ENCODE measurements at places on chromosomes 2 and 18.

GRCh38 chr2:113178891-113179290 is 5.1 kb downstream of the PSD4 start:
- DNase-seq: no peak

GRCh38 chr2:120289221-120289906 is 36.7 kb downstream of the RALB start:
- DNase-seq: no peak

DNA sequence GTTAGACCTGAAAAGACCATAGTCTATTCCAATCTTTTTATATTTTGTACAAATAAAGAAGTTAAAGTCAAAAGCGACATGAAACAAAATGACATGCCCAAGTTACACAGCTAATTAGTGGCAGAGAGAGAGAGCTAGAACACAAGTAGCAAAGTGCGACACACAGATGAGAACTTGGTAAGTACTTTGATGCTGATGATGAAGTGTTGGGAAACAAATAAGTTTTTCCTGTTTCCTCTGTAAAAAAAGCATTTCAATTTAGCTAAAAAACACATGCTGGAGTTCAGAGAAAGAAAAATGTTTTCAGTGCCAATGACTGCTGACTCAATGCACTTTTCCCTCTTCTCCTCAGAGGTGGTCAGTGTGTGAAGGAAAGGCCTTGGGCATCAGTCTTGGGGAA is 226.9 kb downstream of the PAX3 start:
- no peak for DNase-seq

DNA sequence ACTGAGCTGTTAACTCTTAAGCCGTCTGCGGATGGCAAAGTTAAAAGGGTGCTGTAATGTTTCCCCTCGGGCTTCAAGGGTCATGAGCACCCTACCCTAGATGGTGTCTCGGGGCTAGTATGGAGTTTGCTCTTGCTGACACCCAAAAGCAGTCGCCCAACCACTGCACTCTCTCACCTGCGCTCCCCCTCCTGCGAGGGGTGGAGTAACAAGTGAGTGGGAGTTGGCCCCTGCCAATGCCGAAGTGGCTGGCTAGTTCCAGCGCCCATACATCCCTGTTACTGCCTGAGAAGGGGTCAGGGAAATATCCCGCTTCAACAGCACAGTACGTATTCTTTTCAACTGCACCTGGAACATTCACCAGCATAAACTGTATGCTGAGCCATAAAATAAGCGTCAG is 47.5 kb downstream of the FAM117B start:
- no peak for DNase-seq

DNA sequence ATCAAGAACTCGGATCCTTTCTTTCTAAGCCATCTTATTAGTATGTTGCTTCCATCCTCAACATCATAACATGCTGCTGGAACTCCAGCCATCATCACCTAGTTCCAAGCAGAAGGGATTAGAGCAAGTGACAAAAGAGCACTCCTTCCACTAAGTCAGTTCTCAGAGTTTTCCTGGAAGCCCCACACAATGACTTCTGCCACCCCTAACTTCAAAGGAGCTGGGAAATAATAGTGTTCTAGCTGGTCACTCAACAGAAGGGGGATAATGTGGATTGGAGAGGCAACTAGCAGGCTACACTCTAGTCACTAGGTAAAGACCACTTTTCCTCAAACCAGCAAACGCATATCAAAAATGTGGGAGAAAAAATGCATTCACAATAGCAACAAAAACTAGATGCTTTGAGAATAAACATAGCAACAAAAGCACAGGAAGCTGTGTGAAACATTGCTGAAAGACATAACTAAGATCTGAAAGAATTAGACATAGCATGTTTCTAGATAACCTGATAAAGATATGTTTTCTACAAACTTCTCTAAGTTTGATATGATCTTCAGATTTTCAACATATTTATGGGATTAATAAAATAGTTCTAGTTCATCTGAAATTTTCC is 39.5 kb downstream of the COX7A2L start:
- no peak for DNase-seq

DNA sequence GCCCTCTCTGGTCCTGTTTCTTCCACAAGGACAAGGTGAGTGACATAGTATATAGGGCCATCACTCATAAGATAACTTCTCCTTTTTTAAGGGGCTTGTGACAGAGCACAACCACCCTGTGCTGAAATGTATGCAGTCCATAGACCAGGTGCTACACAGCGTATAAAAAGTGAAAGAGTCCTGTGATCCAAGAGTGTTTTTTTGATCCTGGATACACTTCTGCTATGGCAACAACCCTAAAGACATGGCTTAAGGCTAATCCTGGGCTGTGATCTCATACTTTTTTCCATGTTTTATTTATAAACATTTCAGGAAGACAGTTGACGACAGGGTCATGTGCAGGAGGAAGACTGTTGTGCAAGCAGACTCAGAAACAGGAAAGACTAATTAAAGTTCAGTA is 400.5 kb upstream of the TCF4 start:
- no peak for DNase-seq

DNA sequence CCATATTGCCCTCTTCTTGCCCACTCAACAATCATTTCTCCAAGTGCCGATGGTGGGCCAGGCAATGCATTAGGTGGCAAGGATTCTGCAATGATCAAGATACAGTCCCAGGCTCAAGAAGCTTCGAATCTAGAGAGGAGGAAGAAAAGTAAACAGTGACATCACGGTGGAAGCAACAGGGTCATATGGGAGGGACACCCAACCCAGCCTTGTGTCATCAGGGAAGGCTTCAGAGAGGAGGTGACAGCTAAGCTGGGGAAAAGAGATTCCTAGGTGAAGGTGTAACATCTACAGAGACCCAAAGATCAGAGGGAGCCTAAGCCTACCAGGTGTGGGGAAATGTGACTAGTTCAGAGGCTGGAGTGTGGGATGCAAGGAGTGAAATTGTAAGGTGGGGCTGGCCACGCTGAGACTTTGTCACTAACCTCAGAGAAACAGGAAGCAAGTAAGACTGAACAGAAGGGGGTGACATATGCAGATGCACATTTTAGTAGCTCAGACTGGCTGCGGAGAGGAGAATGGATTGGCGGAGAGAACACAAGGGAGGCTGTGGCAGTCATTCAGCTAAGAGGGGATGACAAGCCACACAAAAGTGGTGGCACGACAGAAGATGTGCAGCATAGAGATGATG is 104.9 kb downstream of the ANKRD44 start:
- no peak for DNase-seq

GRCh38 chr2:73028841-73029240 is 42.7 kb downstream of the SFXN5 start:
- DNase-seq: peak; percentile 73

GRCh38 chr2:193895226-193895625 is 1700.5 kb upstream of the TMEFF2 start:
- no peak for DNase-seq

DNA sequence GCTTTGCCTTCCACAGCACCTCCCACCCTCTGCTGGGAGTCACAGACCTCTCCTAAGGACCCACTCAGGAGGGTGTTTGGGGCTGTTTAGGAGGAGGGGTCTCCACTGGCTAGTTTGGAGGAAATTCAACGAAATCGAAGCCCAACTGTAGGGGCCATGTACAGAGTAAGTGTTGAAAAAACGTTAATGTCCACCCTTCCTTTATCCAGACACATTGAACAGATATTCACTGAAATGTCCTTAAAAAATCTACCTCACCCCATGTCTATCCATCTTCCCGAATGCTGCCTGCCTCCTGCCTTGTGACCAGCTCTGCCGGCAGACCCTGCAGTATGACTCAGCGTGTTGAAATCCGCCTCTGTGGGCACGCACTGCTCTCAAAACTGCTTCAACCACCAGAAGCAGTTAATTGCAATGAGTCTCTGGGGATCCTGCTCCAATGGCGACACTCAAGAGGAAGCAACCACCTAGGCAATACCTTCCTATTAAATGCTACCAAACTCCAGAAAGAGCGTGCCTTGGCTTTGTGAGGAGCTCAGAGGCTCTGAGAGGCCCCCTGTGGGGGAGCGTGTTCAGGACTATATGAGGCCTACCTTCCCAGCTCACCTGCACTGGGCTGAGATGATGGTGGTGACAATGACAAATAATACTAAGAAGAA is 61.4 kb upstream of the RTN4 start:
- DNase-seq: peak; percentile 89

GRCh38 chr18:62289047-62289446 is 36.1 kb upstream of the TNFRSF11A start:
- no peak for DNase-seq

DNA sequence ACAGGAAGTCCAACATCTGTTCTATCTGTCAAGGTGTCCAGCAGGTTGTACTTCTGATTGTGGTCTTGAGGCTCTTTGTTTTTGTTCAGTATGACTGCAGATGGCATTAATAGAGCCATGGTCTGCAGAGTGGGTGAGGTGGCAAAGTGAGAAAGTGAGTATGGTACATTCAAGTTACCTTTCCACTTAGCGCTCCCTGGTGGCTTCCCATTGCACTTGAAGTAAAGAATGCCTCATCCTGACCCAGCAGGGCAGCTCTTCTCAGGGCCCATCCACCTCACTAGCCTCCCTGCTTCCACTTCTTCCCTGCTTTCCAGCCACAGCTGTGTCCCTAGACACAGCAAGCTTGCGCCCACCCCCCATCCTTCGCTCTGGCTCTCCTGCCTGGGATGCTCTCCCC is 148.0 kb upstream of the ALPP start:
- no peak for DNase-seq

GRCh38 chr18:69956665-69957620 is 9.3 kb upstream of the CD226 start:
- DNase-seq: no peak

- DNase-seq: no peak
These were observed 11.3 kb upstream of the ARHGEF4 start for GRCh38 chr2:130825231-130825965.

- no peak for DNase-seq
These were observed 109.8 kb downstream of the AGAP1 start for GRCh38 chr2:235603659-235604058.

GRCh38 chr2:62292190-62292589 is 96.3 kb downstream of the B3GNT2 start:
- no peak for DNase-seq

- DNase-seq: no peak
These were observed 27.8 kb upstream of the RNF125 start for GRCh38 chr18:31990823-31991222.

GRCh38 chr2:175935289-175936181 is 66.5 kb downstream of the LNPK start:
- DNase-seq: no peak

DNA sequence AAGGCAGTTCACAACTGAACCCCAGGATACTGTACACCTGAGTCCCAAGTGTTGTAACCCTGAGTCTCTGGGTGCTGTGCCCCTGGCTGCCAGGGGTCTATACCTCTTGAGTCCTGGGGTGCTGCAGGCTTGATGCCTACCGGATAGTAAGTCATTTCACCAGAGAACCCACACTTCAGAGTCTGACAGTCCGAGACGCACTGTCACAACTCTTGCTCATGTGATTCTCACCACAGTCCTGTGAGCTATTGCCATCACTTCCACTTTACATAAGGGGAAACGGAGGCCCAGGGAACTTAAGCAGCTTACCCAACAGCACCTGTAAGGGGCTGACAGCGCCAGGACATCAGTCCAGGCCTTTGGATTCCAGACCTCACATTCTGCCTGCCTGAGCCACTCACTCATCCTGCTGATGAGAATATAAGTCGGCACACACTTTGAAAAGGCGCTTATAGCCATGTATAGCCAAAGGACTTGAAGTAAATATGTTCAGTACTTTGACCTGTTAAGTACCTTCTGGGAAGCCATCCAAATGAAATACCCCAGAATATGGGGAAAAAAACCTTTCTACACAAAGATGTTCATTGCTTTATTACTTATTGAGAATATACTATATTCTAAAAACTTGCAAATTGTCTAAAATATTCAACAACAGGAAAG is 180.7 kb upstream of the ID2 start:
- DNase-seq: no peak

GRCh38 chr2:121689356-121689755 is 40.1 kb upstream of the CLASP1 start:
- peak; percentile 28 for DNase-seq

DNA sequence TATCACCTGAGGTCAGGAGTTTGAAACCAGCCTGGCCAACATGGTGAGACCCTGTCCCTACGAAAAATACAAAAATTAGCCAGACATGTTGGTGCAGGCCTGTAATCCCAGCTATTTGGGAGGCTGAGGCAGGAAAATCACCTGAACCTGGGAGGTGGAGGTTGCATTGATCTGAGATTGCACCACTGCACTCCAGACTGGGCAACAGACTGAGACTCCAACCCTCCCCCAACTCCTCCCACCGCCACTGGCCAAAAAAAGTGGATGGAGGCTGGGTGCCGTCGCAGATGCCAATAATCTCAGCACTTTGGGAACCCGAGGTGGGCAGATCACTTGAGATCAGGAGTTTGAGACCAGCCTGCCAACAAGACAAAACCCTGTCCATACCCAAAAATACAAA is 10.1 kb upstream of the SPIRE1 start:
- DNase-seq: no peak

DNA sequence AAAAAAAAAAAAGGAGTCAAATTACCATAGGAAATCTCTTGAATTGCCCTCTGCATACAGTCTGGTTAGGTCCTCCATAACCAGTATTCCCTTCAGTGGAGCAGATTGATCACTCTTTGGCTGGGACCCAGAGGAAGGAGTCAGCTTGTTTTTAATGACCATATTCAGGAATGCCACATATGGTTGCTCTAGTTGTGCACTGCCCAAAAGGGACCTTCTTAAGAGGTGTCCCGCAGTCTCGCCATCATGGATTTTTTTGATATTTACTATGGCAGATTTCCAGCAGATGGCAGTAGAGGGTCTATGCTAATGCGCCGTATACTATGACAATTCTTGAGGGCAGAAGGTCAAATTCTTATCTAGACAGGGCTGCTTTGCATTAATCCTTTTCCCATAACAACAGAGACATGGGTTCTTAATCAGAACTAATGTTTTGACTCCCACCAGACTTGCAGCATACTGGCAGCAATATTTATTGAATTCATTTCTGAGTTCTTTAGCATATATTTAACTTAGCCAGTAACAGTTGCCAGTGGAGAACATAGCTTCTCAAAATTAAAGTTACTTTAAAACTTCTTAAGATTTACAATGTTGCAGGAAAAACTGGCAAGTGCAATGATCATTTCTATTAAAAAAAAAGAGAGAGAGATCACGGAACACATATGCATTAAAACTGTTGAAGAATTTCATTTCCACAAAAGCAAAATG is 31.8 kb upstream of the INPP4A start:
- DNase-seq: no peak

DNA sequence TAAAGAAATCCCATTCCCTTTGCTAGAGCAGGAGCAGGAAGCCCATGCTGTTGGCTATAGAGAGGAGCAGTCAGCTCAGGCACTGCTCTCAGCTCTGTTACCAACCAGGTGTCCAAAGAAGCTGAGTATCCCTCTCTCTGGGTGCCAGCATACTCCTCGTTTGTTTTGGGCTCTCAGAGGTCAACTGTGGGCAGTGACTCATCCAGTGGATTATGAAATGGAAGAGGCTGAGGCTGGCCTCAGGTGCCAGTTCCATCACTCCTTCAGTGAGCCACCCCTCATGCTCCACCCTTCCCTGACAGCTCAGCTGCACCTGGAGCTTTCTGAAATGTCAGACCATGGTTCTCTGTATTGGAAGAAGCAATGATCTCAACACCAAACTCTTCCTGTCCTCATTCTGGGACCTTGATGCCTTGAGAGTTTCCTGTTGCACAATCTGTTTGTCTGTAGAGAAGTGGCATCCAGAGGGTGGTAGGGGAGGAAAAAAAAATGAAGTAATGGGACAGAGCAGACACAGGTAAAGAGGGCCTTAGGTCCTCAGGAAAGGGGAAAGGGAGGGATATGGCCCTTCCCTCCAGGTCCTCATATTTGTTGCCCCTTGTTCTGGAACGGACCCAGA is 31.2 kb upstream of the EN1 start:
- DNase-seq: no peak

- DNase-seq: no peak
These were observed 172.8 kb downstream of the CYP26B1 start for GRCh38 chr2:71974846-71975245.

- DNase-seq: no peak
These were observed 737.6 kb downstream of the SLC4A3 start for GRCh38 chr2:220365023-220365422.
